ENCODE measurements at places on chromosomes 2 and 18.

DNA sequence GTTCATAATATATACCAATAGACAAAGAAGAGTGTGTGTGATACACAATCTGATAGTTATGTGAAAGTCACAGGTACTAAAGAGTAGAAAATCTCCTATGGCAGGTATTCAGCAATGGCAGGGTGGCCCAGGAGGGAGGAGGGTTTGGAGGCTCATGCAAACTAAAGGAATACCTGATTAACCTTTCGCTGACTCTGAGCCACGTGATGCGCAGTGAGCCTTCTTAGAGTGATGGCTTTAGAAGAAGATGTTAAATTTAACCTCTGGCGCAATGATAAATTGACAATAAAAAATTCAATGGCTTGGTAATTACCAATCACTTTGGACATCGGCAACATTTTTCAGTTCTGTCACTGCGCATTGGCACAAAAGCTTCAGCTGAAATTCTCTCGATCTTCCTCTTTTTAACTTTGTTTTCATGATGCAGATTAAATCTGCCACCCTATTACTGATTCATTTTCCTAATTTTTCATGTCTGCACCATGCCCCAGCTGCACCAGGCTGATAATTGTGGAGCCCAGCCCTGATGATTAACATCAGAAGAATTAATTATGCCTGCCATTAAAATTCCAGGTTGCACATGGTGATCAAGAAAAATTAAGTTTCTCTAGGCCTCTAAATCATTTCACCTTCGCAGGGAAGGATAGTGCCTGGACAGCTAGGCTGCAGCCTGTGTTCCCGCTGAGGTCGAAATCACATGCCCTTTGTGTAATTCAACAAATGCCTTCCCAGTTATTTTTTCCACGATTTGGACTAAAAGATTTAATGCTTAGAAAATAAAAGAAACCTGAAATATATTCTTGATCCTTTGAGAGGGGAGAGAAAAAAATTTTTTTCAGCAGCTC, 250.6 kb upstream of the HNRNPA3 start:
- no peak for DNase-seq

DNA sequence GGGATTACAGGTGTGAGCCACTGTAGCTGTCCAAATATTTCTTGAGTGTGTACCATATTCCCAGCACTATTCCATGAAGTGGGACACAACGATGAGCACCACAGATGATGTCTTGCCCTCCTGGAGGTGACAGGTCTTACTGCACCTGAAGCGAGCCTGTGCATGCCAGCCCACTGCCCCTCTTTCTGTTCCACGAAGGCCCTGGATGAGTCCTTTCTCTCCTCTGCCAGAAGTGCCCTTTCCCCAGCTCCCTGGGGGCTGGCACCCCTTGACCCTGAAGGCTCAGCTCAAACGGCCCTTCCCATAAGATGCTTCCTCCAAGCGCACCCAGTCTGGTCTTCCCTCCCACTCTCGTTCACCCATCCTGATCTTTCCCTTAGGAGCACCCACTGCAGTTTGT, 5.5 kb downstream of the ATP6V1B1 start:
- DNase-seq = no peak

- DNase-seq = no peak
Measured at GRCh38 chr18:52657043-52657805, 317.2 kb downstream of the DCC start.

GRCh38 chr2:105584435-105585010, 160.2 kb upstream of the NCK2 start:
- DNase-seq = no peak

- no peak for DNase-seq
Measured at GRCh38 chr2:240227538-240228428, 87.3 kb upstream of the OTOS start.

GRCh38 chr2:208501206-208501605, 94.6 kb downstream of the PTH2R start:
- no peak for DNase-seq

DNA sequence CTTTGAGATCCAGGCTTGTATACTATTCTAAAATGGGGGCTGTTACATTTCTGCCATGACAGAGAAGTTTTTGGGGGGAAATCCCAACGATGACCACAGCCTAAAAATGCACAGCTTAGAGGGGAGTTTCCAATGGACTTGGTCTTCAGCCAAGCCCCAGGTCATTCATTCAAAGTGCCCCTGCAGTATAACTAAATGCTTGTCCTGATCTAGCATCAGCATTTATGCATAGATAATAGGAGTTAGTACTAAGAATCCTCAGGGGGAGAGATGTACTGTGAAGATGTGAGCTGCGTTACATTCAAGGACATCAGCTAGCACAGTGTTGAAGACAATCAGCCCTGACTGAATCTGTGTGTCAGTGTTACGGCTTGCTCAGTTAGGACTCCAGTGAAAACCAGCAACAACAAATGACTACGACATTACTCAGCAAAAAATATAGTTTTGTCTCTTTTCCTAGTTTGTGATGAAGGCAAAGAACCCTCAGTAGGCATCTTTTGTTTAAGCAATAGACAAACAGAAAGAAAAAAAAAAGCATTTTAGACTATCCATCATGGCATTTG, 160.9 kb downstream of the ZEB2 start:
- DNase-seq = peak; percentile 34

DNA sequence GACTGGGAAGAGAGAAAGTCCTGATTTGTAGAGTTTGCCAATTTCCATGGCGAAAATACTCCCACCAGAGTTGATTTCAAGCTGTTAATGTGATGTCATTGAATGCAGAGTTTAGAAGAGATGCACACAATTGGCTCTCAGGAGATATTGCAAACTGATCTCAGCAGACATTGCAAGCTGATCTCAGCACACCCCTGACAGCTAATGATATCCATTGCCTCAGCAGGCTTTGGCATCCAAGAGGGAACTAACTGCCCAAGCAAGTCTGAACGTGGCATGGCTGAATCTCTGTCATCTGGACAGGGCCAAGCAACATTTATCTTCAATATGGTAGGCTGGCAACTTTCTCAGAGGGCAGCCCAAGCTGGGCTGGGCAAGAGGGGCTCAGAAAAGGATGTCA, 78.4 kb upstream of the CYP1B1 start:
- DNase-seq = no peak

GRCh38 chr2:155176345-155176744, 477.9 kb downstream of the KCNJ3 start:
- DNase-seq = no peak

DNA sequence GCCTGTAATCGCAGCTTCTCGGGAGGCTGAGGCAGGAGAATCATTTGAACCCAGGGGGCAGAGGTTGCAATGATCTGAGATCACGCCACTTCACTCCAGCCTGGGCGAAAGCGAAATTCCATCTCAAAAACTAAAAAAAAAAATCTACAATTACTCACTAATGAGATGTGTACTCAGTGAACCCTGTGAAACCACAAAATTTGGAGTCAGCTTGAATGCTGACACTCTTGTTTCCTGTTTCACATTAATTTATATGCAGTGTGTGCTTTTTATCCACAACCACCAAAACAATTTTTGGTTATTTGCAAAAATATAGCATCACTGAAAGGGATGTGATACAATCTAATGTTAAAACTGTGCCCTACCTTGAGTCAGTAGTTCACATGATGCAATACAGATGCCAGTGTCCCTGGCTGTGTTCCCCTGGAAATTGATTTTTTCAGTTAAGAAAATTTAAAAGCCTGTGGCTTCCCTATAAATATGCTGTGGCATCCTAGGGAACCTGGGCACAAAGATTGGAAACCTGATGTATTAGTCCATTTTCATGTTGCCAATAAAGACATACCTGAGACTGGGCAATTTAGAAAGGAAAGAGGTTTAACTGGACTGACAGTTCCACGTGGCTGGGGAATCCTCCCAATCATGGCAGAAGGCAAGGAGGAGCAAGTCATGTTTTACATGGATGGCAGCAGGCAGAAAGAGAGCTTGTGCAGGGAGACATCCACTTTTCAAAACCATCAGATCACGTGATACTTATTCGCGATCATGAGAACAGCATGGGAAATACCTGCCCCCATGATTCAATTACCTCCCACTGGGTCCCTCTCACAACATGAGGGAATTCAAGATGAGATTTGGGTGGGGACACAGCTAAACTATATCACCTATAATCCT, 337.5 kb upstream of the NT5C1B start:
- DNase-seq = no peak

GRCh38 chr18:61980355-61980754, 87.5 kb upstream of the RNF152 start:
- peak; percentile 31 for DNase-seq

DNA sequence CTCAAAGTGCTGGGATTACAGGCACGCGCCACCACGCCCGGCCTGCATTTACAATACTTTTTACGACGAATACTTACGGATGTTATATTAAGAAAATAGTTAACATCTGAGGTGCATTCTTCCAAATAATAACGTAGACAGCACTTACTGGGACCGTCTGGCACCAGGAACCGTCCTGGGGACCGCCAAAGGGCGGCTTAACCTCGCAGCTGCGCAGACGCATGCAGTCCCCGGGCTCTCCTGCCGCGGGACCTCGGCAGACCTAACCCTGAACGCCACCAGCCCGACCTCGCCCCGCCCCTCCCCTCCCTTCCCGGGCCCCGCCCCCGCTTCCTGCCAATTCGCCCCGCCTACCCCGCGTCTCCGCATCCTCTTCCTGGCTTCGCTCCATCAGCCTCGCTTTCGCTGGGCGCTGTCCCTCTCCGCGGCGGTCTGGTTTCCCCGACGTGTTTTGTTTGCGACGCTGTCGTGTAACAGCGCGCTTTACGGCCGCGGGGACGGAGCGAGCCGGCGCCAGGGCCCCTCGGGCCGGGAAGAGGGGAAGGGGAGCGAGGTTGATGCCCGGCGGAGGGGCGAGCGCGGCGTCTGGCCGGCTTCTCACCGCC, at the start of gene CNOT11:
Gene CNOT11, plus strand, starts transcription at position 479 of the 605 bp plus-strand sequence. Its CDS starts 79 bp downstream, at position 558.
- DNase-seq = peak; percentile 98

- DNase-seq = no peak
Measured at GRCh38 chr2:28291811-28292440, 100.7 kb upstream of the FOSL2 start.

- peak; percentile 74 for DNase-seq
Measured at GRCh38 chr2:46909771-46910419, 5.7 kb downstream of the MCFD2 start.

DNA sequence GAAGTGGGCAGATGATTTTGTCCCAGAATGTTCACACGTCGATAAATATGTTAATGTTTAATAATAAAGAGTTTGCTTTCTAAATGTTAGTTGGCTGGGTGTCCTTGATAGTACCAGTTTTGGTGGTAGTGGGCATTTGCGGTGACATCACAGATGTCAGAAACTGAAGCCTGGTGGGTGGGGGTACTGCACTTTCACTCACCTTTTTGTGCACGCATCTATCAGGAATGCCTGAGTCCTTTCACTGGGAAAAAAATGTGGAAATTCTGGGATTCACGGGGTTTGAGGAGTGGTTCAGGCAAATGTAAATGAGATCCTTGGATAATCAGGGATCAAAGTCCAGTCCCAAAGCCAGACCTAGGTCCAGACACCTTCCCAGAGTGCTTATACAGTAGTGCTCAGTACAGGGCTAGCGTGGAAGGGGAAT, 3.2 kb downstream of the EPAS1 start:
- DNase-seq = no peak

- no peak for DNase-seq
Measured at GRCh38 chr2:239381709-239382134, 19.1 kb downstream of the HDAC4 start.

DNA sequence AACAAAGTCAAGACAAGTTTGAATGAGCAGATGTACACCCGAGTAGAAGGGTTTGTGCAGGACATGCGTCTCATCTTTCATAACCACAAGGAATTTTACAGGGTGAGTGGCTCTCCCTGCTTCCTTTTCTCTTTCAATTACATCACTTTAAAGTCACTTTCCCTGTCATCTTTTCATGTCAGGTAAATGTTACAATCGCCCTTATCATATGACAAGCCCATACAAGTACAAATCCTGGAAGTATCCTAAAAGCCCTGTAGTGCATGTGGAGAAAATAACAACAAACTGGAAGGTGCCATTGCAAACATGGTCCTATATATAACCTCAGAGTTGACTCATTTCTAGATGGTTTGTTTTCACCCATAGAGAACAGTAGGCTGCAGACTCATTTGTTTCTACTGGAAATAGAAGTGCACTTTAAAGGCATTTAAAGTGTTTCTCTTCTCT, 126.0 kb downstream of the SP100 start:
- no peak for DNase-seq

DNA sequence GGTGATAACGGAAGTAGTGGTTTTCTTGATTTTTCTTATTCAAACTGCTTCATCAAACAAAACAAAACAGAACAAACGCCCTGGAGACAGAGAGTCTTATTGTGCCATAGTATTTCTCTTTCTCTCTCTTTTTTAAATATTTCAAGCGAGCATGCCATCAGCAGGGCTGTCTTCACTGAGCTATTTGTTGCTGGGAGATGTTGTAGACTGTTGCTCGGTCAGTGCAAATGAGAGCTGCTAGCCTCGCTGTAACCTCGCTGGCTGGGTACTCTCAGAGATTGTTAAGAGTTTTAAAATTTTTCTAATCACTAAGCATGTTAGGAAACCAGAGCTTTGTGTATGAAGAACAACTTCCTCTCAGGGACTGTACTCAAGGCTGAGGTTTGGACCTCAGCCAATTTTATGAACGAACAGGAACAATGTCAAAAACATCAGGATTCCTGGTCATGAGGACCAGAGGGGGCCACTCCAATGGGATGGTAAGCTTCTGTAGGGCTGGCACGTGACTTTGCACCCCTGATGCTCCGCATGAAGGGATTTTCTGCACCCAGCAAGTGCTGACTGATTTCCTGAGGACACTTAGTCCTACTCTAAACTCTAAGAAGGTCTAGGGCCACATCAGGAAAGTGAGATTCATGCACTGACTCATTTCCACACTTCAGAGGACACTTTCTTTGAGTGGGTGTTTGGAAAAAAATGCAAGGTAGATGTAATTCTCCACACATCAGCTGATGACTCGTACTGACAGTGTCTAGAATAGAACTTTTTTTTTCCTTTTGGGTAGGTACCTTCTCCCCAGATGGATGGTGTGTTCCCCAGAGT, 59.8 kb upstream of the IL1R1 start:
- DNase-seq = peak; percentile 83

DNA sequence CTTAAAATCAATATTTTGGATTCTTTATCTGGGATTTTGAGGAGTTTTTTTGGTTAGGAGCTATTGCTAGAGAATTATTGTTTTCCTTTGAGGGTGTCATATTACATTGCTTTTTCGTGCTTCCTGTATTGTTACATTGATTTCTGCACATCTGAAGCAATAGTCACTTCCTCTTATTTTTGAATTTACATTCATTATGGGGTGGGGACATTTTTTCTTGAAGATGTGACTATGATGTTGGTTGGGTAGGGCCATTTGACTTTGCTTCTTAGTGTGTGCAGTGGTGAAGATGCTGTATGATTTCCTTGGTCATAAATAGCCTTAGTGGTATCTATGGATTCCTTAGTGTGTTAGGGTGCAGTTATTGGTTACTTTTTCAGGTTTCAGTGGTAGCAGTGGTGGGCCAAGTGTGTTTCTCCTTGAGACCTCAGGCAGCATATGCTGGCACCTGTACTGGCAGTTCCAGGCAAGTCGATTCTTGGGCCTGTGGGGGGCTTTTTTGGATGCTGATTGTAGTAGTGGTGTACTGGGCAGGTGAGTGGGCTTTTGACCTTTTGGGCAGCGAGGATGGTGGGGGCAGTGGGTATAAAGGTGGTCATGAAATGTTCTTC, 61.8 kb downstream of the ARHGAP25 start:
- no peak for DNase-seq

Data from fibroblast of the aortic adventitia (primary cell).